ENCODE measurements at places on chromosomes 5 and 9.

- no peak for DNase-seq
These were observed 18.0 kb downstream of the DNLZ start for GRCh38 chr9:136345281-136346156.

GRCh38 chr9:101504188-101504587, 29.5 kb upstream of the RNF20 start:
- no peak for DNase-seq

DNA sequence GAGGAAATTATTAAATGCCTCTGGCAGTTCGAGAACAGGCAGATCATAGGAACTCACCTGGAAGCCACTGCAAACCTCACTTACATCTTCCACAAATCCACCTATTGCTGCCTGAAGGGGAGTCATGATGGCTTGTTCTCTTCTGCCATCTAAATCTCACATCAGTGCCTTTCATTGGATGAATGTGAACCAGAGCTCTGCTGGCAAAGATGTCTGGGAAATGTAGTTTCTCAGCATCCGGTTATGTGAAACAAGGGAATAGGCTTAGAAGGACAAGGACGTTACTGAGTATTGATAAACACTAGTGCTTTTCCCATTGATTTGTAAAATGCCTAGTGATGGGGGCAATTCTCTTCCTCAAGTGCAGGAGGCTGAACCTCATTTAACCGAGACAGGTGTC, 483.3 kb downstream of the ARHGEF28 start:
- DNase-seq: no peak

GRCh38 chr5:42756606-42757601, at the start of gene CCDC152:
Gene CCDC152, plus strand, starts transcription at chr5:42756818. Its CDS starts 2,304 bp downstream, at chr5:42759122.
- peak; percentile 41 for DNase-seq

GRCh38 chr5:75275147-75275546, 38.5 kb upstream of the ANKRD31 start:
- no peak for DNase-seq

GRCh38 chr5:161261668-161262323, 284.7 kb downstream of the GABRB2 start:
- DNase-seq: no peak

GRCh38 chr5:179731791-179732411, 721 bp upstream of the MAML1 start:
- DNase-seq: peak; percentile 49

DNA sequence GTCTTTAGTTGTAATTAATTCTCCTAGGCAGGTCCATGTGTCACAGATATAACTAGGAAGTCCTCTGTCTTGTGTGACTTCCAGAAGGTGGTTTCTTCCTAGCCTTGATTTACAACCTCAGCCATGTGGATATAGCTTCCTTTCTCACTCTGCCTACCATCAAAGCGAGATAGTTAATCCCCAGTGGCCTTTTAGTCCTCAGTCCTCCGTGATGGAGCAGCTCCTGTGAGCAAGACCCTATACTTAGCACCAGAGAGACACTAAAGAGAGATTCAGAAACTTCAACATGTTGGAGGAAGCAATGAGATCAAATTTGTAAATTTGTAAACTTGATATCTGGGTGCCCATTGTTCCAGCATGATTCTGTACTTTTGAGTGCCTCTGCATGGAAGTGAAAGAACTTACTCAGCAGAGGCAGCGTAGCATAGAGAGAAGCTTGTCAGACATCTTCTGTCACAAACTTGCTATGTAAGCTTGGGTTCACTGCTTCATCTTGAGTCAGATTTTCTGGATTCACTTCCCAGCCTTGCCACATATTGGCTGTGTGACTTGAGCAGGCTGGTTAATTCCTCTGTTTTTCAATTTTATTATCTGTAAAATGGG, 170.2 kb upstream of the NR3C1 start:
- DNase-seq: no peak

GRCh38 chr9:89613912-89614892, 9.4 kb downstream of the GADD45G start:
- DNase-seq: no peak

DNA sequence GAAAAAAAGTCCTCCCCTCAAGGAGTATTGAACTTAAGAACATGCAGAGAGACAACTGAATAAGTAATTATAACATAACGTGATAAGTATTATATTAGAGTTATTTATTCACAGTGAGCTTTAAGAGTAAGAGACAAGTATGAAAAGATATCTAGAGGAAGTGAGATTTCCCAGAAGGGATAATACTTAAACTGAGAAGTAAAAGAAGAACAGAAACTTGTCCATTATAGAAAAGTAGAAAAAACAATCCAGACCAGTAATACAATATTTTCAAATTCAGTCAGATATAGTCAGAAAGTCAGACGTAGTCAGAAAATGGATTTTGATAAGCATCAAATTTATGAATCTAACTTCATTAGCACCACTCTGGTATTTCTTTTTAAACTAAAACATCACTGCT, 613.0 kb upstream of the CCNG1 start:
- peak; percentile 18 for DNase-seq

DNA sequence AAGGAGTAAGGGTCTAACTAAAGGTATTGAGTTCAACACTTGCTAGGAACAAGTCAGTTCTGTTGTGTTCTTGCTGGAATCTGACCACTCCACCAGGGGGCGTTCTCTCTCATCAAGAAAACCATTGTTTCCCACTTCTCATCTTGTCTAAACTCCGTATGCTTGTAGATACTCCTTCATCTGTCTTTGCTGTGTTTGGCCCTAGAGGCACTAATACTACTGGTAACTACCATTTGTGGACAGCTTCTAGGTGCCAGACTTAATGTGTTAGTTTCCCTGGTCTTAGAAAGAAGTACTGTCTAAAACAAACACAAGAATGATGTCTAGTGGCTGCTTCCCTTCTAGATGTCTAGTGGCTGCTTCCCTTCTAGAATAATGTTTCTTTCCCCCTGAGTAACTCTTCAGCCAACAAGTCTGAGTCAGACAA, 18.7 kb upstream of the PTPDC1 start:
- DNase-seq: peak; percentile 63

DNA sequence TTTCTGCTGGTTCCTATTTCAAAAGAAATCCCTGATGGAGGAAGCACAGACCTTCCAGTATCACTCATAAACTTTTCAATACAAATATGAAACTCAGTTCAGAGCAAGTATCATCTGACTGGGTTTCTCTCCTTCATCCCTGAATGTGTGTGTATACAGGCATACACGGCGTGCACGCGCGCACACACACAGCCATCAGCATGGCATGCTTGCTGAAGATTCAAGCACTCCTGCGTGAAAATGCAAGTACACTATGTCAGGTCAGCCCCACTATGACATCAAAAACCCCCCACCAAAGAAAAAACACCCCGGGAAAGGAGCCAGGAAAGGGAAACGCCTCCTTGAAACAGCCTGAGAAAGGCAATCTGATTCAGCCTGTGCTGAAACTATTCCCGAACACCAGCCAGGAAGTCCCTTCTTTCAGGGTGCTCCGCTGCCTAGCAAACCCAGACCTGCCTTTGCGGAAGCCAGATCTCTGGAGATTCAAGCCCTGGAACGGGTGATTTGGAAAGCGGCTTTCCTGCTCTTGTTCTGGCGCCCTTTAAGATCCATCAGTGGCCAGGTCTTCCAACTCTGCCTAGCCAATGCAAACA, 831 bp downstream of the KLHL3 start:
- peak; percentile 15 for DNase-seq

DNA sequence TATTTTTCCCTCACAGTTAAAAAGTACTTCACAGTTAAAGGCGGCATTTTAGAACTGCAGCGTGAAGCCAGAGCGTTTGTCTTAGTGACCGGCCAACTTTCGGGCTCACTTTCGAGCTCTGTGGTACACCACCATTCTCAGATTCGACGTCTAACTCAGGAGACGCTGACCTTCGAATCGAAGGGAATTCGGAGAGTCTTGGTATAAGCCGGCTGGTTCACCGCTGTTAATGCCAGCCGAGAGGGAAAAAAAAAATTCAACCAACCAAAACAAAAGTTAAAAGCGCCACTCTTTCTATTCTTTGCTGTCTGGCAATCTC, 544 bp upstream of the SNX24 start:
- peak; percentile 40 for DNase-seq

- no peak for DNase-seq
These were observed 210.9 kb downstream of the FRMD3 start for GRCh38 chr9:83327323-83327722.

GRCh38 chr5:5356765-5357164, 65.7 kb upstream of the ICE1 start:
- DNase-seq: no peak

DNA sequence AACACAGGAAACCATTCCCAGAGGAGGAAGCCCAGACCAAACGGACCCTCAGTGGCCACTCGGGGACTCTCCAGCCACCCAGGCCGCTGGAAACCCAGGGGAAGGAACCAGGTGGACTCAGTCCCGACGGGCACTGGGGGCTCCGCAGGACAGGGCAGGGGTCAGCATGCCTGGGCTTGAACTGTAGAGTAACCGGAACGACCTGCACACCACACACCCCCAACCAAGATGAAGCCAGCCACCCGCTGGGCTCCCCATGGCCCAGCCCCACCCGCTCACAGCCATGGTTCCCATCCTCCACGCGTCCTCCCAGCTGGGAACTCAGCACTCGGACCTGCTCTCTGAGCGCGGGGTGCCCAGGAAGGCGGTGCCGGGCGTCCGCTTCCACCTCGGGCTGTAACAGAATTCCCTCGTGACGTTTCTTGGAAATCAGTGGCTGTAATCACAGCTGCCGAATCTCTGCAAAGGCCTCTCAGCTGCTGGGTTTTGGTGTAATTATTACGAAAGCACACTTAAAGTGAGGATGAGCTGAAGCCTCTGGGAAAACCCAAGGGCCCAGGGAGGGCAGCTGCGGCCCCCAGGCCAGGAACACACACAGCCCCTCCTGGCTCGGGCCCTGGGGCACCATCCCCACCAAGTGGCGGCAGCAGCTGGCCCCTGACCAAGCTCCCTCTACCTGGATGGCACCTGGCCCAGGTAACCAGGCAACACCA, 13.8 kb downstream of the NACC2 start:
- DNase-seq: no peak

All from GM10248 (cell line).